Aorta (tissue), 5 donors: ENCODE measurements at places on chromosomes 6 and 20. TPM values are rescaled to one million over a fixed set of nuclear protein-coding genes. Genes with fewer than 3 reads are reported as not detected.

DNA sequence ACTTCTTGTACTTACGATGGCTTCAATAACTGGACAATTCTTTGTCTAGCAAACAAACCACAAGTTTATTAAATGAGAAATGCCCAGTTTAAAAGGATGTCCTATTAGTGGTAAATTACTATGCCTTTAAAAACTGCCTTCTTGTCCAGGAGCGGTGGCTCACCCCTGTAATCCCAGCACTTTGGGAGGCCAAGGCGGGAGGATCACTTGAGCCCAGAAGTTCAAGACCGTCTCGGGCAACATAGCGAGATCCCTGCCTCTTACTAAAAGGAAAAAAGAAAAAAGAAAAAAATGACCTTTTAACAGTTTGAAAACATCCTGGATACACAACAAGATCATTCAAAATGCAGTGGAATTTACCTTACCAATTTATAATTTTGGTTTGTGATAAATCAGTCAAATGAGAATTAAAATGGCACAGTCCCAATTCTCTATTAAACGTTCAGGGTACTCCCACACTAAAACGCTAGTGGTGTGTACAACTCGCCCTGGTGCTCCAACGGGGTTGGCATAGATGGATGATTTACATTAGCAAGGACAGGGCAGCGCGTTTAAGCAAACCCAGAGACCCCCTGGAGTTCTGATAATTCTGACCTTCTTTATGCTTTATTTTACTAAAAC lies 2.3 kb downstream of the ZBTB2 start:
- no peak for DNase-seq

DNA sequence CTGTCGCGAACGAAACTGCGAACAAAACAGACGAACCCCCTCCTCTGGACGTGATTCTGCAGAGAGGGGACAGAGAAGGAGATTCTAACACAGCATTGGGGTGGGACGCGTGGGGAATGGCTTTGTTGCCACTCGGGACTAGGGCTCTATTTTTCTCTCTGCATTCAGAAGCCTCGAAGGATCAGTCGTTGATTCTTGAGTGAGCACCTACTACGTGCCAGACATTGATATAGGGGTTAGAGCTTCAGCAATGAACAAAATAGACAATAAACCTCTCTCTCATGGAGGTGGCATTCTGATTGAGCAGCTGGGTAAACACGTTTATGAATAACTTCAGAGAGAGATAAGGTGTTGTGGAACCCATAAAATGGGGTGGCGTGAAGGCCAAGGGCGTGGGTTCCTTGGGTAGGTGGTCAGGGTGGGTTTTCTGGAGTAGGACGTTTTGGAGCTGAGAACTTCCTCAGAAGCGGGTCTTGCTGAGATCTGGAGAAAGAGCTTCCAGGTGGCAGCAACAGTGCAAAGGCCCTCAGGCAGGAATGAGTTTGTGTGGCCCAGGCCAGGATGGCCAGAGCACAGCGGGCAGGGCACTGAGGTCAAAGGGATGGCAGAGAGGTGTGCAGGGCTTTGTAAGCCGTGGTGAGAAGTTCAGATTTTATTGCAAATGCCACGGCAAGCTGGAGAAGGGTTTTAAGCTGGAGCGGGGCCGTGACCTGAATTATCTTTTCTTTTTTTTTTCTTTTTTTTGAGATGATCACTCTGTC lies 884 bp downstream of the SLC2A10 start:
- DNase-seq, result no peak

DNA sequence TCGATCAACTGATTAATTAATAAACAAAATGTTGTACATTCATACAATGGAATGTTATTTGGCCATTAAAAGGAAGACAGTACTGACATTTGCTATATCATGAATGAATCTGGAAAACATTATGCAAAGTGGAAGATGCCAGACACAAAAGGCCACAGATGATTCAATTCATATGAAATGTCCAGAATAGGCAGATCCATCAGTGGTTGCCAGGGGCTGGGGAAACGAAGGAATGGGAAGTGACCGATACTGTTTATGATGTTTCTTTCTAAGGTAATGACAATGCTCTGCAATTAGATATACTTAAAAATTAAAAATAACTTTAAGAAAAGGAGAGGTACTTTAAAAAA lies 37.2 kb downstream of the ELOVL5 start:
- DNase-seq, result no peak

DNA sequence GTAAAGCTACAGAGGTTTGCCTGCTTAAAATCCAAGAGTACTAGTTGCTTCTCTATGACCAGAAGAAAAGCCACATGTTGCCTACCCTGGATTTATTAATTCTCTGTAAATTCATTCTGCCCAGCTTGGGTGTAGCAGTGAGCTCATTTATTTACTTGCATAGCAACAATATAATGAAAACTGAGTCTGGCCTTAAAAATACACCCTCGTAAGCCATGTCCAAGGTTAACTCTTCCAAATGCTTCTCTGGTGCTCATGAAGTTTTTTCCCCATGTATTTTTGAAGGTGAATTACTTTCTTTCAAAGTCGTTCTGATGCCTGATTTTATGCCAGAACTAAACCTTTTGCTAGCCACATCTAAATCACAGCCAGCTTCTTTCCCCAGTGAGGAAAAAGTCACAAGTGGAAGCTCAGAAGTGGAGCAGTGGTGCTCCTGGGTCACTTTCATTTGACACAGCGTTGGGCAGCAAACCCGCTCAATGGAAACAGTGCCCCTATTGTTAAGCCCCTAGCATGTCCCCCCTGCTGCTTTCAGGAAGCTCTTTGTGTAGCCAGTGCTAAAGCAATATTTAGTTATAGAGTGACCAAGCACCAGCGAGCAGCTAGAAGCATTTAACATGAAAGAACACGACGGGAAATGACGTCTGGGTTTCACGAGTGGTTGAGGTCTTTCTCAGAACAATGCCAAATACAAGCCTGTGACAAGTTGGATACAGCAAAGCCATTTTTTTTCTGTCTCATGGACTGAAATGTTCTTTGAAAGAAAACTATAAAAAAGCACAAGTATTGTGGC lies 29.8 kb downstream of the NEDD9 start:
- no peak for DNase-seq

- no peak for DNase-seq
Measured at GRCh38 chr20:54469293-54469692, 6.1 kb upstream of the DOK5 start.

- peak; percentile 61 for DNase-seq
Measured at GRCh38 chr6:43931201-43931600, 161.2 kb downstream of the VEGFA start.

DNA sequence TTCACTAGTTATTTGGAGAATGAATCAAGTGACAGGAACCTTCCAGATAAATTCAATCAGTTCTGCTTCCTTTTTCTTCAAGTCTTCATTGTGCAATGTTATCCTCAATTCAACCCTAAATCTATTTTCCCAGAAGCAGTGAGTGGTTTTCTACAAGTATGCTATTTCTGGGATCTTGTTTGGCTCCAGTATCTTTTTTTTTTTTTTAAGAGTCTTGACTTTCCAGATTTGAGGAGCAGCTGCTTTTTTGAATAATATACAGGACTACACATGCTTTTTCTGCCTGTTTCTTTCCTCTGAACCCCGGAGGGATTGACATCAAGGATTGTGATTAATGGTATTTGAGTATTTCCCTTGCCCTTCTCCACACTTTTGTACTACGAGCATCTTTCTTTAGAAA lies 339.2 kb upstream of the JAG1 start:
- no peak for DNase-seq

DNA sequence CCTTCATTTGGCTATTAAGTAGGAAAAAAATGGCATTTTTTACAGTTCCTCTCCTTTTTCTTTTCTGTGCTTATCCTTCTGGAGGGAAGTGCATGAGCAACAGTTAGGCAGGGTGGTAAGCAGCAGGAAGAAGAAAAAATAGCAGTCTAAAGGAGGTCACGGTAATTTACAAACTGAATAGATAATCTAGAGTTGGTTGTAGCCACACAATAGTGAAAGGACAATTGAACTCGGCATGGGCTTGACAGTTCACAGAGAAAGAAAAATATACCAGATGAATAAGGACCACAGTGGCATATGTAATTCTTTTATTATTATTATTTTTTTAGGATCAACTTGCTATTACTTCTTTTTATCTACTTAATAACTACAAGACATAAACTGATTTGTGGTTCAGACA lies 358.6 kb downstream of the BTBD9 start:
- no peak for DNase-seq

DNA sequence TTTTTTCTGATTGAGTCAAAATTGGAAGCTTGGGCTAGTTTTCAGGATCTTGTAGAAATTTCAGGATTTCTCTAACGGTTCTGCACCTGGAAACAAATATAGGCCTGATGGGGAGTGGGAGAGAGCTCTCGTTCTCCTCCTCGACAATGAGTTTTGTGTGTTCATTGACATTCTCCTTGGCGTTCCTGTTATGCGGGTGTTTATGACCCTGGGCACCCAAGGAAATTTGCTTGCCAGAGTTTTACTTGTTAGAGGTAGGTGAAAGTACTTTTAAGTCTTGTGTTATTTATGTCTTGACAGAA lies 2.2 kb downstream of the ASXL1 start:
- no peak for DNase-seq

DNA sequence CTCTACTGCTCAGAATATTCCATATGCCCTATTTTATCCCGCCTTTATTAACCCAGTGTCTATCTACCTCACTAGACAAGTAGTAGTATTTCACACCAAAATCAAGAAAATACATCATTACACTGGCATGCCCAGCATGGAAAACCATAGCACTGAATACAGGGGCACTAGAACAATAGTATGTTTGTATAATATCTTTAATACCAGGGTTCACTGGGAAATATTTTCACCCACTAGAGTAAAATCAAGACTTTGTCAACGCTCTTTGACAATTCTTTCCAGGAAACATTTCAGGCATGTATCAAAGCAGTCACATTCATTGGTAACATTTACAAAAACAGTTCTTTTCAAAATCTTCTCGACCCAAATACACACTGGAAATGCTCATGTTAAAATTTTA lies 119.3 kb upstream of the BEND6 start:
- DNase-seq, result no peak

DNA sequence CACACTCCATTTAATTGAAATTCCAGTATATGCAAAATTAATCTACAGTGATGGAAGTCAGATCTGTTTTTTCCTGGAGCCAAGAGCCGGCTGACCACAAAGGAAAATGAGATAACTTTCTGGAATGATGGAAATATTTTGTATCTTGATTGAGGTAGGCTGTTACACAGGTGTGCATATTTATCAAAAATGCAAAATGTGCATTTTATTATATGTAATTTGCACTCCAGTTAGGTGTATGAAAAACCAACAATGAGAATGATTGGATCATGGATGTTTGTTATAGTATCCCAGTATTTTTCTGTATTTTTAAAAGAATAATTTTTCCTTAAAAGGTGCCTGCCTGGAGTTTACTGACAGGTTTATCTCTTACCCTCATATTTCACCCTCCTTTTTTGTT lies 242.0 kb upstream of the JAG1 start:
- no peak for DNase-seq

DNA sequence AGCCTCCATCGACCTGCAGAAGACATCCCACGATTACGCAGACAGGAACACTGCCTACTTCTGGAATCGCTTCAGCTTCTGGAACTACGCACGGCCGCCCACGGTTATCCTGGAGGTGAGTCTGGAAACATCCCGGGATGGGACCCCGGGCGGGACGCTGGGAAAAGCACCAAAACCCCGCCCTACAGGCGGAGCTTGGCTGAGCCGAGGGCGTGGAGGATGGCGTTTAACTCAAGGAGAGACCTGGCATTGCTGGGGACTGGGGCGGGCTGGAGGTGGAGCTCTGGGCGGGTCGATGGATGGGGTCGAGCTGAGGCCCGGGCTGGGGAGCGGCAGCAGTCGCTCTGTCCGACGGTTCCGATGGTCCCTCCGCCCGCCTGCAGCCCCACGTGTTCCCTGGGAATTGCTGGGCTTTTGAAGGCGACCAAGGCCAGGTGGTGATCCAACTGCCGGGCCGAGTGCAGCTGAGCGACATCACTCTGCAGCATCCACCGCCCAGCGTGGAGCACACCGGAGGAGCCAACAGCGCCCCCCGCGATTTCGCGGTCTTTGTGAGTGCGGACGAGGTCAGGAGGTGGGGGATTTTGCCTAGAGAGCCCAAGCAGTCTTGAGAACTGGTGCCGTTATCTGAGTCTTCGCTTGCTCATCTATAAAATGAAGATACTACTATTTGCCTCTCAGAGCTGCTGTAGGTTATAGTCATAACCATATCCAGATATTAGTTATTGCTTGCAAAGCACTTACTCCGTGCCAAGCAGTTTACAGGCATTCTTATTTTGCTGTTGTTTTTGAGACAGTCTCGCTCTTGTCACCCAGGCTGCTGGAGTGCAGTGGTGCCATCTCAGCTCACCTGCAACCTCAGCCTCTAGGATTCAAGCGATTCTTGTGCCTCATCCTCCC lies 3.8 kb downstream of the SPAG4 start:
- peak; percentile 92 for DNase-seq

DNA sequence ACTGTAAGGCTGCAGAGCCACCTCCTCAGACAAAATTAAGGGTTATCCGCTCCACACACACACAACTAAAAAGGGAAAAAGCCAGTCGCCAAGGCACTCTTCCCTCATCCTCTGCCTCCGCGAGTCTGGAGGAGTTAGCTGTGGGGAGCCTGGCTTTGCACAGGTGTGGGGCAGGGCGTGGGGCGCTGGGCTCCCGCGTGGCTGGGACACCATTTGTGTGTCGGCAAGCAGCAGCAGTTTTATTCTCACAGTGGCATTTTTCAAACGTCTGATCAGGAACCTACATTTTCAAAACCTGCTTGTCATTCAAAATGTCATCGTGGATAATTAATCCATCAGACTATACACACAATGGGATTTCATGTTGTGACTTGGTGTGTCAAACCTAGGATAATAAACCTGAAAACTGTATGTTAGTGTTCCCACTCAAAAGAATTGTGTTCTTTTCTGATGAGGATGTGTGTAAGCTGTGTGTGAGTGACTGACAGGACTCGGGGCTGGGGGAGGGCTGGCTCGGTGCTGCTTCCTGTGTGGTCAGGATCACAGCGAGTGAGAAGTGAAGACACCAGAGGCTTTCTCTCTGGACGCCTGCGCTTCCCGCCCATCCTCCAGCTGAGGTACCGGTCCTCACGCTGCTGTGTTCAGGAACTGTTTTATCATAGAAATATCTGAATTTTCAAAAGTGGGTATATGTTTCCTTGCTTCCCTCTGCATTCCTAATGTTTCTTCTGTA lies 83.1 kb downstream of the IRF4 start:
- no peak for DNase-seq

- no peak for DNase-seq
Measured at GRCh38 chr6:161406646-161407045, 132.8 kb upstream of the AGPAT4 start.

GRCh38 chr6:124604719-124605118 lies 357.5 kb upstream of the RNF217 start:
- no peak for DNase-seq

DNA sequence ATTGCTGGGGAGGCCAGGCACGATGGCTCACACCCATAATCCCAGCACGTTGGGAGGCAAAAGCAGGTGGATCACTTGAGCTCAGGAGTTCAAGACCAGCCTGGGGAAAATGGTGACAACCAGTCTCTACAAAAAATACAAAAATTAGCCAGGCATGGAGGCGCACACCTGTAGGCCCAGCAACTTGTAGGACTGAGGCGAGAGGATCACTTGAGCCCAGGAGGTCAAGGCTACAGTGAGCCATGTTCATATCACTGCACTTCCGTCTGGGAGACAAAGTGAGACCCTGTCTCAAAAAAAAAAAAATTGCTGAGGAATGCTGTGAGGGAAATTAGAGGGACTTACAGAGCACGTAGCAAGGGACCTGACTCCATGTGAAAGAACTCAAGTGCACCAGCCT lies 40.8 kb upstream of the ID1 start:
- DNase-seq, result no peak

Gene SAPCD1
- 2.9 TPM for total RNA-seq

Gene OR12D3
- total RNA-seq, result not detected

Gene UBE2J1
- total RNA-seq, result 38.7 TPM

Gene PAK5
- 0.33 TPM for total RNA-seq
